ENCODE measurements at places on chromosomes 11 and 22.
A peak's percentile ranks its signal among the peaks of the same experiment; 100 is the strongest.

- no peak for DNase-seq
These were observed 82.6 kb upstream of the SHISAL1 start for GRCh38 chr22:44395118-44396005.

DNA sequence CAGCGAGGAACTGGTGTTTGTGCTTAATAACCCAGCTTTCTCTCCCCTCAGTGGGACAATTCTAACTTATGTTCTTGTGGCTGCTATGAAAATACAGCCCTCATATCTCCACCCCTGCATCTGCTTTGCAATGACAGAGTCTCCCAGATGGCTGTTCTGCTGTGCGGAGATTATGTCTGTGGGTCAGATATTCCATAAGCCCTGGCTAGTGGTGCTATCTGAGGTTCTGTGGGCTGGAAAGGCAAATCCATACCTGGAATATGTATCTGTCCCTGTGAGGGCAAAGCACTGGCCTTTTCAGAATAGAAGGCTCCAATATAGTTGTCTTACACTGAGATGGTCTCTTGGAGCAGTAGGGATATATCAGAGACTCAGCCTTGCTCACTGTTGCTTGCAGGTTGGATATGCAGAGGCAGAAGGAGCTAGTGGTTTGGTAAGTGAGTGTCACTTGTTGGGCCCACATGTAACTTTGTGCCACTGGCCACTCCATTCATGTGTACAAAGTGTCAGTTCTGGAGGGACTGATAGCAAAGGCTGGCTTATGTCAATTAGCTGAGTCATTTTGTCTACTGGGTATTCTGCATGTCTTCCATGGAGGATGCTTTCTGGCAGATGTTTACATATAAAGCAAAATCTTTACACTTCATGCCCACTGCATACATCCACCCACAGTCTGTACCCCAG, 246.6 kb downstream of the FAM76B start:
- DNase-seq: no peak

DNA sequence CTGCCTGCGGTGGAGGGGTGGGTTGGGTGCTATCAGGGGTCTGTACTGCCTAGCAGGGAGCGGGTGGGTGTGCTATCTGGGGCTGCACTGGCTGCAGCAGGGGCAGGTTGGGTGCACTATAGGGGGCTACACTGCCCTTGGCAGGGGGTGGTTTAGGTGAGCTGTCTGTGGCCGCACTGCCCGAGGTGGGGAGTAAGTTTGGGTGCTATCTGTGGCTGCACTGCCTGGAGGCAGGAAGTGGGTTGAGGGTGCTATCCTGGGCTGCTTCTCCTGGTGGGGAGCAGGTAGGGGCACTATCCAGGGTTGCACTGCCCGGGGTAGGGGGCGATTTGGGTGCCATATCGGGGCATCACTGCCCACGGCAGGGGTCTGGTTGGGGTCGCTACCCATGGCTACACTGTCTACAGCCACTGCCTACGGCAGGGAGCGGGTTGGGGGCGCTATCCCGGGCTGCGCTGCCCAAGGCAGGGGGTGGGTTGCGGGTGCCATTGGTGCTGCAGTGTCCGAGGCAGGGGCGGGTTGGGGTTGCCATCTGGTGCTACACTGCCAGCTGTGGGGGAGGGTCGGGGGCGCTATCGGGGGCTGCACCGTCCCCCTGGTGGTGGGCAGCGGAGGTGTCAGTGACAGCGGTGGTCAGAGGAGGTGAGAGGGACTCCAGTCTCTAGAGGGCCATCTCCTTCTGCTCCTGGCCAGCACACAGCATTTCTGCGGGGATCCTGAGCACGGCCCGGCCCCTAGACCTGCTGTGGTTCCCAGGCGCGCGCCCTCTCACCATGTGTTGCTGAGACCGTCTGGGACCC, 1.3 kb upstream of the RFPL2 start:
- DNase-seq: no peak

GRCh38 chr11:23688835-23689234, 808.0 kb upstream of the LUZP2 start:
- peak; percentile 2 for DNase-seq

- DNase-seq: no peak
These were observed 15.8 kb downstream of the PHLDB1 start for GRCh38 chr11:118623269-118623655.

- DNase-seq: no peak
These were observed 585 bp downstream of the CYB5R3 start for GRCh38 chr22:42648368-42649245.

DNA sequence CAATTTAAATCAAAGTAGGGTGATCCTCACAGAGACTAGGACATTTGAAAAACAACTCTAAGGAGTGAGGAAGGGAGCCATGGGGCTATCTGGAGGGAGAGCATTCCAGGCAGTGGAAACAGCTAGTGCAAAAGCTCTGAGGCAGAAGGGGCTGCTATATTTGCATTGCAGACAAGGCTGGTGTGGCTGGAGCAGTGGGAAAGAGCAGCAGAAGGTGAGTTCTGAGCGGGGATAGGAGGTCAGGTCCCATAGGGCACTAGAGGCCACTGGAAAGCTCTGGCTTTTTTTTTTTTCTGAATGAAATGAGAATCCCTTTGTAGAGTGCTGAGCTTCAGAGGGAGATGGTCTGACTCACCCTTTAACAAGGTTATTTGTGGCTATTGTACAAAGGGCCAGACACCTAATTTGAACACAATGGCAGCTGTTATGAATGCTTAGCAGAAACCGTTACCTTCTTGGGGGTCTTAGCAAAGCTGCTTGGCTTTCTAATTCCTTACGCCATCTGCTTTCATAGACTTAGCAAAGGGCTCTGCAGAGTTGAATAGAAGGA, 291.6 kb downstream of the BUD13 start:
- no peak for DNase-seq

GRCh38 chr11:131928992-131929391, 558.6 kb downstream of the NTM start:
- DNase-seq: no peak

GRCh38 chr22:31952472-31952871, 8.1 kb downstream of the YWHAH start:
- DNase-seq: no peak

DNA sequence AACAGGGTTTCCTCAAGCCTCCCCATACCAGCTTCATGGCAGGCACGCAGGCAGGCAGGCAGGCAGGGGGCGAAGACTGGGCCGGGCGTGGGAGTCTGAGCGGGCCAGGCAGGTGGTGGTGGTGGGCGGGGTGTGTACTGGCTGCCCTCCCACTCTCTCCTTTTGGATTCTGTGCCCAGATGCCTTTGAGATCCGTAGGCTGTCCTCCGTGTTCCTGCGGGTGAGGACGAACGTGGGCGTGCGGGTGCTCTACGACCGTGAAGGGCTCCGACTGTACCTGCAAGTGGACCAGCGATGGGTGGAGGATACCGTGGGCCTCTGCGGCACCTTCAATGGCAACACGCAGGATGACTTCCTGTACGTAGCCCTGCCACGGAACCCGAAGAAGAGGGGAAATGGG, 23.0 kb downstream of the OTOG start:
- DNase-seq: no peak

DNA sequence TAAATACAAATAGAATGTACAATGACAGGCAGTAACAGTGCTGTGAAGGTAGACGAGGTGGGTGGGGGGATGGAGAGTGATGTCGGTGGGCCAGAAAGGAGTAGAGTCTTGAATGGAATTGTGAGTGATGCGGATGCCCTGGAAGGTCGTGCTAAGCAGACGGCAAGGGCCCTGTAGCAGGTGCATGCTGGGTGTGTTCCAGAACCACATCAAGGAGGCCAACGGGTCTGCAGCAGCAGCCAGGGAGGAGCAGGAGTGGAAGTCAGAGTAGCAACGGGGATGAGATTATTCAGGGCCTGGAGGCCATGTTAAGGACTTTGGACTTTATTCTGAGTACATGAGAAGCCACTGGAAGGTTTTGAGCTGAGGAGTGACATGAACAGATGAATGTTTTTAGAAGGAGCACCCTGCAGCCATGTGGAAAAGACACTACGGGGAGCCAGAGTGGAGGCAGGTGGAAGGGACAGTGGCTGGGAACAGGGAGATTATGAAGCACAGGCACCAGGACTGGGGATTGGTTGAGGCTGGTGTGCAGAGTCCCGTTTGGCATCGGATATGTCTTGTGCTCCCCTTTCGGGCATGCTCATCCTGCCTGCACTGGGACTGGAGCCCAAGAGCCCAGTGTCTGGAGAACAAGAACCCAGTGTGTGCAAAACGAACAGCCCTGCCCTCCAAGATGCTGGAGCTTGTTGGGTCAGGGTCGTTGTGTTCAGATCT, 74.1 kb downstream of the COMMD9 start:
- DNase-seq: no peak

DNA sequence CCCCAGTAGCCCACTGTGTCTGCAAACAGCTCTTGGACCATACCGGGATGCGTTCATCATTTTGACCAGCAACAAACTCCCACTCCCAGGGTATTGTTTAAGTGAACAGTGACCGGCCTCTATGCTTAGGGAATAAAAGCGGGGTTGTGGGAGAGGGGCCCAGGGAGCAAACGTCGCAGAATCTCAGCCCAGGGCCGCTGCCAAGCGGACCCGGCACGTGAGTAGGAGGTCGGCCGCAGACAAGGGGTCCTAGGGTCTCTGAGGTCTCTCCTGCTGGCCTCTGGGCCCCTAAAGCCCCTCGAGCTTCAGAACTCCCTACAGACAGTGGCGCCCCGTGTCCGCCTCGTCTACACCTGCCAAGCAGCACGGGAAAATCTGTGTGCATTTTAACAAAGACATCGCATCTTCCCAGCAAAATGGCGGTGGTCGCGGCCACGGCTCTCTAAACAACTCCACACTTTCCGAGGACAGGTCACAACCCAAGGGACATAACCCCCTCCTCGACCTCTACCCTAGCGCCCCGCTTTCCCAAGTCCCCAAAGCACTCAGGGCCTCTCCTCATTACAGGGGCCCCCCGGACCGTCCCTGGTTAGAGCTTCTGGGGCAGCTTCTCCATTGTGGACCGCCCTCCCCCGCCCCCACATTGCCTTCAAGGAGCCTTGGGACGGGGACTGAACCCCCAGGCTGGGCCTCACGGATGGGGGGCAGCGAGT, 3.9 kb upstream of the GCAT start:
- DNase-seq: no peak

DNA sequence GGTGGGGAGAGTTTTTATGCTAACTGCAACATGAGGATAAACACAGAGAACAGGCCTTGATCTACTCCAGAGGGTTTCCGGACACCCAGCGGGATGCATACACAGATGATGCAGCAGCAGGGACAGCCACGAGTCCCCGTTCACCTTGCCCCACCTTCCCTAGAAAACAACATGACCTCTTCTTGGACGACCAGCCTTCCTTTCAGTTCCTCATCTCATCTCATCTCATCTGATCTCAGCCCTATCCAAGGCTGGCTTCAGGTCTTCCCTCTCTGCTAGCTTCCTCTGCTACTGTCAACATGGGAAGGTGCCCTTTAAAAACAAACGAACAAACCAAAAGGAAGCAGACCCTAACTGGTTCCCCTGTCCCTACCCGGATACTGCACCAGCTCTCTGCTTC, 1356.2 kb downstream of the TBC1D22A start:
- no peak for DNase-seq

DNA sequence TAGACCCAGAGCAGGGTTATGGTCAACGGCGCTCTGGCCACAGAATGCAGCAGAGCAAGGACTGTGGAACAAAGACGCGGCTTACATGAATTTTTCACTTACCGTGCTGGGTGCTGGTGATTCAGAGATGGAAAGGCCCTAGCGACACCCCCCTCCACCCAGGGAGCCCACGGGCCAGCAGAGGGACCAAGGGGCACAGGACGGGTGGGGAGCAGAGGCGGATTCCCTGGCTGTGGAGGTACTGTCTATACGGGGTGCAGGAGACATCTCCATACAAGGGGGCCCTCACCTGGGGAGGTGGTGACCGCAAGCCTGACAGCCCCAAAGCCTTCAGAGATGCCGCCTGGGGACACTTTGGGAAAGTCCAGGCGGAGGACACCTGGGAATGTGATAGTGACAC, 1.1 kb upstream of the SEPTIN5 start:
- no peak for DNase-seq

DNA sequence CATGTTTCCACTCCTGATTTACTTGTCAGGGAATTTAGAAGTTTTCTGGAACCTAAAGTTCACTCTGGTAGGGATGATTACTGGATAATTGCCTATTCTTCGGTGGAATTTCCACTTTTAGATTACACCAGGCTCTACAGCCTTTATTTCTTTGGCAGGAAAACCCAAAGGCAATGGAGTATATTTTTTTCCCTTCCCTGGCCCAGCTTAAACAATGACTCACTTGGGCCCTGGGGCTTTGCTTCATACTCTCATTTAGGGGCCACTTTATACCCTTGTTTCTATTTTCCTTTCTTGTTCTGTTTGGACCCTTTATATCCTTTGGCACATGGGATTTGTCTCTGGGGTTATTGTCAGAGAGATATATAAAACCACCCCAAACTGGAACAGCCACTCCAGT, 114.7 kb downstream of the CSTPP1 start:
- peak; percentile 68 for DNase-seq

GRCh38 chr11:68546555-68546954, 86.0 kb downstream of the PPP6R3 start:
- no peak for DNase-seq

DNA sequence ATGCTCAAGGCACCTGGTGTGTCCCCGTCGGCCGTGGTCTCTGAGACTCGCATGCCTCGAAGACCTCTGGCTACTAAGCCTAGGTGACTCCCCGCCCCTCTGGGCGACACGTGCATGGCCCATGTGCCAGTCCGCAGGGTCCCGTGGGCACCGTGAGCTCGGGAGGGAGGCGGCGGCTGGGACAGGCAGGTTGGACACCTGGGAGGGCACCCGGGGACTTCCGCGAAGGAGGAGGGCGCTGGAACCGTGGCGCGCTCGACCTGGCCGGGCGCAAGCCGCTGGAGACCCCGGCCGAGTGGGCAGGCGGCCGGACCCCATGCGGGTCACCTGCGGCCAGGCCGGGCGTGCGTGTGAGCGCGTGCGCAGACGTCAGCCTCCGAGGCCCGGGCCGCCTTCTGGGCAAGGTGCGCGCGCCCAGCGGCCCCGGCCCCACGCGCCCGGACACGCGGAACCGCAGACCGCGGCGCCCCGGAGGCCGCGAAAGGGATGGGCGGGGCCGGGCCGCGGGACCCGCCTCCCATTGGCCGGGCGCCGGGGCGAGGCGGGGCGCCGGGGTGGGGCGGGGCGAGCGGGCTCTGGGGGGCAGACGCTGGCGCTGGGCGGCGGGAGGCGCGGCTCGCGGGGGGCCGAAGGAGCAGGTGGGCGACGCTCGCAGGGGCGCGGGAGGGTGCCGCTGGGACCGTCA, 579 bp upstream of the RASD2 start:
- DNase-seq: peak; percentile 19

DNA sequence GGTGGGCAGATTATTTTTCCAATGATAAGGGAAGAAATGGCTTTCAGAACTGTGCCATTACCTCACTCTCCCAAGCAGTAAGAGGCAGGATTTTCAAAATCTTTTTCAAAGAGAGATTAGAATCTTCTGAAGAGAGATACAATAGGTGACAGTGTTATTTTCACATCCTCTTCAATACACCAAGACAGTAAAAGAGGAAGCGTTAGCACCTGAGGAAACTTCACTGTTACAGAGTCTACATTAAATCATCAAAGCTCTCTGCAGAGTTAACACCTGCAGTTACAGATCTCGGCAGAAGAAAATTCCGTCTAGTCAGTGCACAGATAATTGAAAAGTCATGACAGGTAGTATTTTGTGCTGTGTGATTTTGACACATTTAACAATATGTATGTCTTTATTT, 144.9 kb downstream of the PGR start:
- no peak for DNase-seq

All from hindlimb muscle (tissue), 1 donor.